ENCODE measurements at places on chromosomes 5 and 9.

DNA sequence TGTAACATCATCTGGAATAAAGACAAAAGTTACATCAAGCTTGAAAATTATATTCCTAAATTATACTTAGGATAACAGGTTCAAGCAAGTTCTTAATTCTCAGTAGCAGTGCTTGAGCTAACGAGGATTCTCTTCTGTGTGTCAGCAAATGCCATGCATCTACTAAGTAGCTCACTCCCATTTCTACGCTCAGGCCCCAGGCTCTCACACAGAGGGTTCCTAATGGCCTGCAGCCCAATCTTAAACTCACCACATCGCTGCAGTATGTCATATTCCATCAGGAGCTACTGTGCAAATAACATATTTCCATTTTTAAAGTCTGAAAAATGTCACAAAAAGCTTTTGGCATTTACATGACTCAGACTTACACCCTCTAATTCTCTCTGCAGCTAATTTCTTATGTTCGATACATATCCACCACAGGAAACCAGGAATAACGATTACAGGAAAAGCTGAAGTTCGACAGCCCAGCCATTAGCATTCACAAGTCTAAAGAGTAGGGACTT, 474.8 kb downstream of the EFNA5 start:
- no peak for DNase-seq

GRCh38 chr5:124504081-124504916, 242.1 kb downstream of the ZNF608 start:
- DNase-seq: no peak

- no peak for DNase-seq
These were observed 42.9 kb downstream of the DBH start for GRCh38 chr9:133679056-133679455.

GRCh38 chr5:108459769-108460168, 77.9 kb upstream of the FBXL17 start:
- no peak for DNase-seq

- DNase-seq: no peak
These were observed 13.7 kb downstream of the HSPA4 start for GRCh38 chr5:133065471-133065870.

- DNase-seq: no peak
These were observed 73.3 kb upstream of the ATP10B start for GRCh38 chr5:160925281-160925680.

DNA sequence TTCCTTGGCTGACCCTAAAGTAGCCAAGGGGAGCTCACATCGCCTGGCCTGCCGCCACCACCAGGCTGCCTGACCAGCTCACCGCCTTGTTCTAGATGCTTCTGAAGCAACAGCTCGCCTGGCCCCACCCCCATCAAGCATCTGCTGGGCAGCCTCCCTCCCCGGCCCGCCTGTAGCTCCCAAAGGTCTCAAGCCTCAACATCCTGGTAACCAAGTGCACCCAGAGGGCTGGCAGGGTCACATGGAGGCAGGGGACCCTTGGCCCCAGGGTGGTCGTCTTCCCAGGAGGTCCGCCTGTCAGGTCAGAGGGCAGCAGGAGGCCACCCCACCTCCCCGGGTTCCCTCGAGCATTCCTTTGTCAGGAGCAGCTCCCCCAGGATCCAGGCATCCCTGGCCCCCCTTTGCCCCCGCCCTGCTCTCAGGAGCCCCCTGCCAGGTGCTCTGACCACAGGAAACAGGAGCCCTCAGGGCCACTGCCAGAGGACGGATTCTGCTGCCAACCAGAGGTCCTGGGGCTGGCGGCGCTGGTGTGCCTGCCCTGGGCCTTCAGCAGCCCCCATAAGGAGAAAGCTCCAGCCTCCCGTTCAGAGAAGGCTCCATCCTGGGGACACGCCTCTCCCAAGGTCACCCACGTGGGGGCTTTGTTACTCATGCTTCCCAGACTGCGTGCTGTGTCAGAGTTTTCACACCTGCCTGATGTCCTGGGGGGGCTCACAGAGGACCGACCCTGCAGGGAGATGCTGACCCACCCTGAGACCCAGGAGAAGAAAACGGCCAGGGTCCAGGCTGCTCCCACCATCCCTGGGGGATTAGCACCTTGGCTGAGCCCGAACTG, 3.5 kb upstream of the LRRC14B start:
- no peak for DNase-seq

- no peak for DNase-seq
These were observed 14.9 kb downstream of the LYRM7 start for GRCh38 chr5:131185523-131186104.

GRCh38 chr5:150134198-150134588, 21.5 kb downstream of the PDGFRB start:
- no peak for DNase-seq

- DNase-seq: no peak
These were observed 164.4 kb downstream of the ZSWIM6 start for GRCh38 chr5:61496446-61496845.

- no peak for DNase-seq
These were observed 99.0 kb upstream of the DAB2 start for GRCh38 chr5:39523821-39524220.

DNA sequence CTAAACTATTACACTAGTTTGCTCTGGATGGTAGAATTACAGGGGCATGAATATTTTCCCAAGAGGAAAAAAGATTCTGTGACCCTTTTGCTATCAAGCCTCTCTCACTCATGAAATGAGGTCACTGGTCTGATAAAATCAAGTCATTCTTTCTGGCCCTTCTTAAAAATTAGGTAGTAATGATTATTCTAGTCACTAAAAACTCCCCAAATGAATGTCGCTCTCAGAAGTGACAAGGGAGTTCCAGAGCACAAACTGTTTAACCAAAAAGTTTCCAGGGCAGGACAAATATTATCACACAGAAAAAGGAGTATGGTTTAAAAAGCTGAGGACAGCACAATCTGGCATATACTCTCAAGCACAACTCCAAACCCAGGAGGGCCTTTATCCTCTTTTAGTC, 12.5 kb downstream of the ERMP1 start:
- no peak for DNase-seq

DNA sequence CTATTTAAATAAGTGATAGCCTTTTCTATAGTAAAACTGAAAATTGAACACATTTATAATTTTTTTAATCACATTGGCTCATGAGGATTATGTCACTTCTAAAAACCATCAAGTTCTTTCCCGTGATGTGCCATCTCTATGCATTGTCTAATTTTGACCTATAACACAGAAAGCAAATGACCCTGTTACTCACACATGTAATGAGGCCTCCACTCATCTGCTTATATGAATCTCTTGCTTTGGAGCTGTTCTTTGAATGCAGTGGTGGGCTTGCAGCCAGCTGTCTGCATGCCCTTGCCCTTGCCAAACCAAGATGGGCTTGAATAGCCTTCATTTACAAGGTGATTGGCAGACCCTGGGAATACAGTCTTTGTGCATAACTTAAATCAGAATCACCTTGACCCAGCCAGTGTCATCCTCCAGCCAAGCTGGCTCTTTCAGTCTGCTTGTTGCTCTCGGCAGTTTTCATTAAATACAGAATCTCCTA, 163.2 kb downstream of the TRIO start:
- DNase-seq: no peak

DNA sequence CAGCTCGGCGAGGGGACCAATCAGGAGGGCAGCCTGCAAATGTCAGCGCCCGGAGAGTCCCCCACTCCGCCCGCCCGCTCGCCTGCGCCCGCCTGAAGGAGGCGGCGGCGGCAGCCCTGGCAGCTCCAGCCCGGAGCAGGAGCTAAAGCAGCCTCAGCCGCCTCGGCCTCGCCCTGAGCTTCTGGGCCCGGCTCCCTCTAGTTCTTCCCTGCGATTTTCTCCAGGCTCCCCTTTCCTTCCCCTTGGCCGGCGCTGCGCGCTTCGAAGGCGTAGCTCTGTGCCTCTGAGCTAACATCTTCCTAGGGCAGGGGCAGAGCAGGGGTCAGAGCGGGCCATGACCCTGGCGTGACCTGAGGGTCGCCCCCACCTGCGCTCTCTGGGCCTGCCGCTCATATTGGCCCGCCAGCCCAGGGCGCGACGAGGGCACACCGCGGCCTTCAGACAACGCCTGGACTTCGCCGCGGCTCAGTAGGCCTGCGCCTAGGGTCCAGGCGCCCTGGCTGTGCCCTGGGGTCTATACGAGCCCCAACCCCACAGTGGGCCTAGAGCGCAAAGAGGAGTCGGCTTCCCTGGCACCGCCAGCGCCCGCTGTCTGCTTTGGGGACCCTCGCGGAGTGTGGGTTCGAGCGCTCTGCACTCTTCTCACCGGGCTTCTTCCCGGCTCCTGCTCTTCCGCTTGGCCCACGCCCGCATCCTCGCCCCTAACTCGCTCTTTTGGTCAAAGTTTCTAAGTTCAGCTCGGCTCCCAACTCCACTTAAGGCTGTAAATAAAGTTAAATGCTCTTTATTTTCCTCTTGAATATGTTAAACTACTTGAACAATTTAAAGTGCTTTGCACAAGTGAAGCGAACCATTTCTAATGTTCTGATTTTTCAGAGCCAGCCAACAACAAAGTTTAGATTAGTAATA, 504 bp upstream of the OTP start:
- DNase-seq: no peak

GRCh38 chr9:136352682-136353081, 10.9 kb downstream of the DNLZ start:
- no peak for DNase-seq

GRCh38 chr9:70420441-70421271, 6.2 kb upstream of the KLF9 start:
- DNase-seq: peak; percentile 49

- no peak for DNase-seq
These were observed 1.4 kb upstream of the IPPK start for GRCh38 chr9:92671323-92671722.

GRCh38 chr5:4987431-4987830, 152.7 kb upstream of the ADAMTS16 start:
- DNase-seq: no peak

DNA sequence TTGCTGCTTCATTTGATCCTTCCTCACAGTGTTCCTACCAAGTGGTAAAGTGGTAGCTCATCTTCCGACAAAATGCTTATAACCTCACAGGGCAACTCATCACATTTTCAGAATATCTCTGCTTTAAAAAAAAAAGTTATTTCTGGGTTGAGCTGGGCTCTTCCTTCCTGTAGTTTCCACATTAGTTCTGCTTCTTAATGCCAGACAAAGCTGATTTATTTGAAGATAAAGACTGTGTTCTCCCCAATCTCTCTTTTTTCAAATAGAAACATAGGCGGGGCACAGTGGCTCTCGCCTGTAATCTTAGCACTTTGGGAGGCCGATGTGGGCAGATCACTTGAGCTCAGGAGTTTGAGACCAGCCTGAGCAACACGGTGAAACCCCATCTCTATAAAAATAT, 273.1 kb downstream of the ACTL7B start:
- DNase-seq: no peak

- DNase-seq: no peak
These were observed 5.0 kb downstream of the ZNF189 start for GRCh38 chr9:101403516-101404285.

DNA sequence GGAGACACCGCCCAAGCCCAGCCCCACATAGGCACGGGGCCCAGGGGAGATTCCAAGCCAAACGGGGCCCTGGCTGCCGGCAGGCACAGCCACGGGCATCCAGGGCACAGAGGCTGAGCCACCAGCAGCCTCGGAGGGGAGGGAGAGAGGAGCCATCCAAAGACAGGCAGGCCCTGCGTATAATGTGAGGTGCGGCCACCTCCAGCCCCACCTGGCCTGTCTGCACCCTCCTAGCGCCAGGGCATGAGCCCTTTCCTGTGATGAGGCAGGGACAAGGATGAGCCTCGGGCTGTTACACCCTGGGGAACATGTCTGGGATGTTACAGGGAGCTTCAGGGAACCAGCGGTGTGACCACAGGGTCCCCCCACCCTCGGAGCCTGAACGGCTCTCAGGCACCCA, 1.1 kb upstream of the CCDC187 start:
- no peak for DNase-seq

DNA sequence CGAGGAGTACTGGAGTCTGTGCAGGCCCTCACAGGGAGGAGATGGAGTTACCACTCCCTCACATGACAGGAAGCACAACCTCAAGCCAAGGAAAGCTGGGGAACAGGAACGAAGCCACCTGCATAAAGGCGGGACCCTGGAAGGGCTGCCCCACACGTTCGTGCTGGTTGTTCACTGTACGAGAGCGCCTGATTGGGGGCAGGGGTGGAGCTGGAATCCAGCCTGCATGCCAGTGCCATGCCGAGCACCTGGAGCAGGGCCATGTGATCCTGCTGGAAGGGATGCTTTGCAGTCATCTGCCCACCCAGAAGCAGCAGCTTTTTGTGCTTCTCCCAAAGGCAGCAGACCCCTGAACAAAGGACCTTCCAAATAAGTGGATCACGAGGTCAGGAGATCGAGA, 11.4 kb downstream of the GRM6 start:
- DNase-seq: no peak

DNA sequence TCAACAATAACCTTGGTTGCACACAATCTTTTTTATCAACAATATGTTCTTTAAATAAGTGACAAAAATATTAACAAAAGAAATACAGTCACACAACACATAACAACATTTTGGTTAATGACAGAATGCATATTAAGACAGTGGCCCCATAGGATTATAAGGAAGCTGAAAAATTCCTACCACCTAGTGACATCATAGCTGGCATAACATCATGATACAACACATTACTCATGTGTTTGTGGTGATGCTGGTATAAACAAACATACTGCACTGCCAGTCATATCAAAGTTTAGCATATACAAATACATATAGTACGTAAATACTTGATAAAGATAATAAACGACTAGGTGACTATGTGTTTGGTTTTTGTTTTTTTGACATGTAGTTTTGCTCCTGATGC, 344.8 kb upstream of the POU5F2 start:
- DNase-seq: no peak

DNA sequence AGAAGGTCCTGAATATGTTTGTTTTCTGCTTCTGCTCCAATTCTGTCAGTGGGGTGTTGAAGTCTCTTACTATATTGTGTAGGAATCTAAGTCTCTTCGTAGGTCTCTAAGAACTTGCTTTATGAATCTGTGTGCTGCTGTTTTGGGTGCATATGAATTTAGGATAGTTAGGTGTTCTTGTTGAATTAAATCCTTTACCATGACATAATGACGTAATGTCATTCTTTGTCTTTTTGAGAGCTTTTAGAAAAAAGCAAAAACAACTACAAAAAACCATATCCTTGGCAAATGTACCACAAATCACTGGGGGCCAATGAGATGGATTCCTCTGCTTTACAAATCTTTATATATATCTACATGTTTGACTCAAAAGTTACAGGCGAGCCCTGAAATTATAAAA, 576.1 kb downstream of the CDH18 start:
- DNase-seq: no peak

DNA sequence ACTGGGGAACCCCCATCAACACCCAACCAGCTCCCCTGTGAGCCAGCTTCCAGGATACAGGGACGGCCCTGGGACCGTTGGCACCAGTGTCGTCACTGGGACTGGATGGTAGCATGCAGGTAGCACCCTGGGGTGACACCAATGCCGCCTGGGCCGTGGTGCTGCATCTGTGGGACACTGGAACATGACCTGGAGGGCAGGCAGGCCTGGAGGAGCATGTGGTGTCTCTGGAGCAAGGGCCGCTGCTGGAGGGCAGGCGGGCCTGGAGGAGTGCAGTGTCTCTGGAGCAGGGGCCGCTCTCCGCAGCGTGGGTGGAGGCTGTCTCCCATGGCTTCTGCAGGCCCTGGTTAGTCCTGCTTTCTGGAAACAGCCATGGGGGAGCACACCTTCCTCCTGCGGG, 13.1 kb downstream of the LPCAT1 start:
- no peak for DNase-seq

GRCh38 chr9:24912767-24913166, 367.1 kb upstream of the IZUMO3 start:
- no peak for DNase-seq

All from CD4-positive, alpha-beta T cell treated with Interleukin-21 for 1 hour (primary cell).